NCI-H774 (cell line): ENCODE measurements at places on chromosomes 4 and X.

DNA sequence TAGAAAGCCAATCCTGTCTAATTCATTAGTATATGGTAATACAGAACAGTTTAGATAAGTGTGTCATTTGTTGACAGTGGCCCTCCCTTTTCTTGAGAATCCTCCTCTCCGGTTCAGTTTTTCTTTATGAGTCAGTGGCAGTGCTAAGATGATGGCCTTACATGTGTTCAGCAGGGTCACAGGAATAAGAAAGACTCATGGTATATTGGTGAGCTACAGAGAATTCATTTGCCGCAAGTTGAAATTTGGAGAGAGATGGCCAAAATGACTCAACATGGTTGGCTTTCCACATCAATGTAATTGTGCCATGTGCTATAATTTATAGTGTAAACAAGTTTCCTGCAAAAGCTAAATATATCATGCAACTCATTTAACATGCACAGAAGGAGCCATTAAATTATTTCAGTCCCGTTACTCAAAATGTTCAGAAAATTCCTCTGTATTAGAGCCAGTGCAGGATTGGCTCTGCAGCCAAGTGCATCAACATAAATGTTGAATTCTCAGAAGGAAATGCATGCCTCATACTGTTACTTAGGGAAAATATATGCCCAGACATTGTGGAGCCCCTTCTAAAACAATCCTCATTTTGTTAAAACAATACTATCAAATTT is 374.3 kb downstream of the AFF2 start:
- no peak for DNase-seq

- no peak for DNase-seq
Observed at GRCh38 chr4:68272380-68272779, 26.9 kb upstream of the TMPRSS11B start.

DNA sequence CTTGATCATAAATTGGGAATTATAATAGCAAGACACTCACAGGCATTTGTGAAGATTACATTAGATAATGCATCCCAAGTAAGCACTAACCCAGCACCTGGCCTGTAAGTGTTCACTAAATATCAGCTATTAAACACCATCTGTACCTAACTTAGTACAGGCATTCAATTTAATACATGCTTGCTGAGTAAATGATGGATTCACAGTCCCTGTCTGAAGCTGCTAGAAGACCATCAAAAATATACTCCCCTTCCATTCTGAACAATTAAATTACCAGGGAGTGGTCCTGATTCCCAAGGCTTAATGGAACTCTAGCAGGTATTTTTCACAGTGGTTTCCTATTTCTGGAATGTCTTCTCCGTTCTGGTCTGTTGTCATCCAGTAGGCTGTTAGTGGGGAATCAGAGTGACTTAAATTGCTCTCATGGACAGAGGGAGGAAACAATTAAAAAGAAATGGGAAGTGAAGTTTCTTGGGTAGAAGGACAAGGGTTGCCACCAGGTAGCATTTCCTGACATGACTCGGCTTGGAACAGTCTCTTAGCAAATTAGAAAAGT is 233.9 kb downstream of the PTTG2 start:
- no peak for DNase-seq

DNA sequence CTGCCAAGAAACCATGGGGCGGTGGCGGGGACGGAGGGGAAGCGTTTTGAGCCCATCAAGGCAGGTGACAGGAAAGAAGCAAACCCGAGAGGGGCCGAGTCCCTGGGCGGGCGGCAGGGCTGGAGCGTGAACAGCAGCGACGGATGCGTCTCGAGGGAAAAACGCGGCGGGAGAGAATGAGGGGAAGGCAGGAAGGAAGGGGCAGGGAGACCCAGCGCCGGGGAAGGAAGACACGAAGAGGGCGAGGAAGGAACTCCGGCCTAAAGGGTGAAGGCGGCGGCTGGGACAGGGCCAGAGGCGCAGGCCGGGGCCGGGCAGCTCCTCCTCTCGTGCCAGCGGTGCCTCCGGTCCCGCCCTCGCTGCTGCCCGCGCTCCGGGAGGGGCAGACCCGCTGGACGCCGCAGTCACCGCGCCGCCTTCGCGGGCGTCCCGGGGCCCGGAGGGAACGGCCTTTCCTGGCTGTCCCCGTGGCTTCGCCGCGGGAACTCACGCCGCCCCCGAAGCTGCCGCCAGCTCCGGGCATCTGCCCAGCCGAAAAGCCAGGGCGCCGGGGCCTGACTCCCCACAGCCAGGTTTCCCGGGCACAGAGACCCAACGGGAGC is 751 bp upstream of the RGS12 start:
- DNase-seq = no peak

DNA sequence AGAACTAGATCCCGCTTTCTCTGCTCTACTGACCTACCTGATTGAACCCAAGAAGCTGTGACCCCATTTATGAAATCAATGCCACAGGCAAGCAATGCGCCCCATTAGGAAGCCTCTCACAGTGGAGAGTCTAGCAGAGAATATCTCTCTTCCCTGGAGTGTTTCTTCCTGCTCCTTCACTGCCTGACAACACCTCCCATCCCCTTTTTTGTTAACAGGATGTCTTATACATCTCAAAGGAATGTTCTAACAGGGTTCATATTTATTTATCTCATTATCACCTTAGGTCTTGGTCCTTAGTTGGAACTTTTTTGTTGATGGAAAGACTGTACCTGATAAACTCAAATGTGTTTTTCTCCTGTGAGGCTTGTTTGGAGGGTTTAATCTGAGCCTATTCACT is 35.5 kb downstream of the SLIT2 start:
- no peak for DNase-seq

- no peak for DNase-seq
Observed at GRCh38 chrX:111411983-111412382, at the start of gene DCX. Gene DCX, minus strand, starts transcription at chrX:111412192. Its CDS starts 1,794 bp downstream, at chrX:111410398.
